ENCODE measurements at places on chromosomes 1 and 21.

- DNase-seq, result no peak
Measured at GRCh38 chr1:117342397-117342796, 24.9 kb upstream of the MAN1A2 start.

DNA sequence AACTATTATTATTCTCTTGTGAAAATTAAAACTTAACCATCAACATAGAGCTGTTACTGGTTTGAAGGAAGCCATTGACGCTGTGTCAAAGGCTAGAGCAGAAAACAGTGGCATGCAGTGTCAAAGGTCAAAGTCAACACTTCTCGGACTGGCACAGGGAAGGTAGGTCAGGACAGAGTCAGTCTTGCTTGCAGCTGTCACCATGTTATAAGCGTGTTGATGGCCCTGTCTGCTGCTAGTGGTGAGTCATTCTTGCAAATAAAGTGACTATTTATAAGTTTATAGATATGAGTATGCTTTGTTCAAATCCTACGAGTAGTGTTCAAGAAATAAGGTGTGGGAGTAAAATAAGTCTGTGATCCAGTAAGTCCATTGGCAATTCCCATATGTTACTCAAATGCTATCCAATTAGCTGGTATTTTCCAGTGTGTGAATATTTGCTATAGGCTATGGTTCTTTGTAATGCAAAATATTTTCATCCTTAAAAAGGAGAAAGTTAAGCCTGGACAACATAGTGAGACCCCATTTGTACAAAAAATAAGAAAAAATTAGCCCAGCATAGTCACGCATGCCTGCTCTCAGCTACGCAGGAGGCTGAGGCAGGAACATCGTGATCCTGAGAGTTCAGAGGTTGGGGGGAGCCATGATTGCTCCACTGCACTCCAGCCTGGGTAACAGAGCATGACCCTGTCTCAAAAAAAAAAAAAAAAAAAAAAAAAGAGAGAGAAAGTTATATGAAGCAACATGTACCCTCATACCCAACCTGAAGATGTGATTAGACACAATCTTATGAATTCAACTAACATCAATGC is 26.3 kb upstream of the TINAGL1 start:
- peak; percentile 40 for DNase-seq

DNA sequence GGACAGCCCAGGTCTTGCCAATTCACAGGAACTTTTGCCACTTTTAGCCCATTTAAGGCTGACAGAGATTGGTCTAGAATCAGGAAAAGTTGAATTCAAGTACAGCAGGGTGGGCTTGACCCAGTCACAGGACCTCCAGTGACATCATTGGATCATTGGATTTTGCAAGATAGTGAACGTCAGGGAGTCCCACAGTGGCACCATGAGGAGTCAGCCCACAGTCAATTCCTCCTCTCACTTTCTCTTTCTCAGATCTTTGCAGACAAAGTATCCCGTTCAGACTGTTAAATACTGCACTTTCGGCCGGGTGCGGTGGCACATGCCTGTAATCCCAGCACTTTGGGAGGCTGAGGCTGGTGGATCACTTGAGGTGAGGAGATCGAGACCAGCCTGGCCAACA is 57.9 kb upstream of the TLR5 start:
- no peak for DNase-seq

DNA sequence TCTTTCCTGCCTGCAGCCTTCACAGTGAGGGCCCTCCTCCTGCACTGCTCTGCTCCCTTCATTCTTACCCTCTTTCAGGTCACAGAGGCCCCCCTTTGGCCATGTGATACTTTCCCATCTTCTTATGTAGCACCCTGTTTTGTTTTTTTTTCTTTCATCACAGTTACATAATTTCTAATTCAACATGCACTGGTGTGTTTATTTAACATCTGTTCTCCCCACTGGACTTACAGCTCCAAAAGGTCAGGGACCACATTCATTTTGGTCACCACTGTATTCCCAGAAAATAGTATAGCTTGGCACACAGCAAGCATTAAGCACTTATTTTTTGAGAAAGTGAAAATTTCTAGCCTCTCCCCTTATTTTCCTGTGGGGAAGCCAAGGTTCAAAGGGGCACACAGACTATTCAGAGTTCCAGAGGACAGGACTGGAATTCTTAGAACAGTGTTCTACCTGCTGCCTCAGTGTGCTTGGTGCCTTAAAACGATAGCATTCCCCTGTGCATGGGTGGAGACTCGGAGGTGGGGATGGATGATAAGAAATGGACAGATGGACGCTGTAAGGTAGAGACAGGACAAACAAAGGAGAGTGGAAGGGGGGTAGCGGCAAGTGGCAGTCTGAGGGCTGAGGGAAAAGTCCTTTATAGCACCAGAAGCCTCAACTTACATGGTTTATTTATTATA is 5.3 kb downstream of the DENND2D start:
- DNase-seq, result no peak
